Islet precursor cell (in vitro differentiated cells): ENCODE measurements at places on chromosomes 7 and 10.

GRCh38 chr7:84812021-84812420 is 374.8 kb downstream of the SEMA3D start:
- DNase-seq = no peak

DNA sequence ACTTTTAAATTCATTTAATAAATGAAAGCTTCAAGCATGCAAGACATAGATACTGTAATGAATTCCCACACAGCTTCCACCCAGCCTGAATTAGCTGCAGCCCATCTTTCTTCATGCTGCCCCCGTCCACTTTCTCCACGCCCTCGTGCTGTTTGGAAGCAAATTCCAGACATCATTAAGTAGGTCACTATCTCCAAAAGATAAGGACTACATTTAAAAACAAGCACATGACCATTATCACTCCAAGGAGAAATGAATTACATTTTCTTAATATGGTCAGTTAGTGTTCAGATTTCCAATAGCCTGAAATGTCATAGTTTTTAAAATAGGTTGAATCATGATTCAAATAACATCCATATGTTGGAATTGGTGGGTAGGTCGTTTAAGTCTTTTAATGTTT is 24.3 kb downstream of the LMTK2 start:
- DNase-seq = no peak

- DNase-seq = no peak
These were observed 187.7 kb downstream of the GFRA1 start for GRCh38 chr10:116085323-116085722.

DNA sequence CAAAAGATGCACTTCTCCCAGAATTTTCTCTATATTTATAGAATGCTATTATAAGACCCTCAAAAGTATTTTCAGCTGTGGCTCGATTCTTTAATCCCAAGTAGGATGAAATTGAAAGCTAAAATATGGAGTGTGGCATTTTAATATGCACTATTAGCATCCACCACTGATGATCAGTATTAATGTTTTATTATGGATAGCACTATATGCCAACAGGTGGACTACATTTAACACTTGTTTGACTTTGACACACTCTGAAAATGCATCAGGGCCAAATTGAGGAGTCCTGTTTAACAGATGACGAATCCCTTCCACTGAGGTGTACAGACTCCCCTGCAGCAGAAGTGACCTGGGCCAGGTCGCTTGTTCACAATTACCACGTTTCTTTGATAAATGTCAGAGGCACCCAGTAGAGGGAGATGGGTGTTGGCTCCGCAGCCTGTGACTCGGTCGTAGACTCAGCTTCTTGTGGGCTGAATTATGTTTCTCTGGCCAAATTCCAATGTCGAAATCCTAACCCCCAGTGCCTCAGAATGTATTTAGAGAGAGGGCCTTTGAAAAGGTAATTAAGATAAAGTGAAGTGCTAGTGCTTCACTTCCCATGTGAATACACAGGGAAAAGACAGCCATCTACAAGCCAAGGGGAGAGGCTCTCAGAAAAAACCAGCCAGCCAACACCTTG is 48.1 kb downstream of the WIPF3 start:
- peak; percentile 73 for DNase-seq

DNA sequence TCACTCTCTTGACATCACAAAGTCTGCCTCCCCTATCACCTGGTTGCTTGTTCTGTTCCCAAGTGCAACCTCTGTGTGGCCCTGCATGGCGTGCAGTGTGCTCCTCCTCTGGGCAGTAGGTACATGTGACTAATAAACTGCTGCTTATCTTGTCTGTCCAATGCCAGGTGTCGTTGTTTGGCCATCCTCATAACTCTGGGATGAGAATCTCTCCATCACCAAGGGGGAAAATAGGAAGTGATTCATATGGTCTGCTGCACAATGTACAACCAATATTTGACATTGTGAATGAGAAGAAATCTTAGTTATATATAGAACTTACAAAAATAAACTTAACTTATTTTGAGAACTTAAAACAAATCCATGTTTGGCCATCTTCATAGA is 135.2 kb downstream of the INHBA start:
- no peak for DNase-seq

DNA sequence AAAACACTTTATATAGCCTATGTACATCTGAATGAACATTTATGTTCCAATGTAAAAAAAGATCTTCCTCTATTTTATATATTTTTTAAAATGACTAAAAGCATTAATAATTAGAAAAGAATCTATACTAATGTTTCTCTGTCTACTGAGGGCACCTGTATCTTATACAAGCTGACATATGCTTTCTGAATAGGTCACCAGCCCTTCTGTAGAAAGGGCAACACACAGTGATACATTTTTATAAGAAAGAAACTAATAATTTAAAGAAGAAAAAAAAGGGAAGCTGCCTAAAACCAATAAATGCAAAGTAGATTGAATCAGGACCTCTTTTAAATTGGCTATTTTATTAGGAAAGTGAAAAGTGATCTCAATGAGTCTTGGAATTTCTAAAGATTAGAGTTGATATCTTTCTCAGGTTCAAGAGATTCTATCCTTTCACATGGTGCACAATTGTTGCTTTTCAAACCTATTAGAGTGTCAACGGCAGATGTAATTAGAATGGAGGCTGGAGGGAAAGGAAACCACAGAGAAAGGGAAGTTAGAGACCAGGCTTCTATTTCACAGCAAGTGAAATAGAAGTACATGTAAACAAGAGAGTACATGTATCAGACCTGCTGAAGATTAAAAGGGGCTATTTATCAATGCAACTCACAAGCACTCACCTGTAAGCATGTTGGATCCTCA is 6.3 kb downstream of the MTPN start:
- DNase-seq = no peak

DNA sequence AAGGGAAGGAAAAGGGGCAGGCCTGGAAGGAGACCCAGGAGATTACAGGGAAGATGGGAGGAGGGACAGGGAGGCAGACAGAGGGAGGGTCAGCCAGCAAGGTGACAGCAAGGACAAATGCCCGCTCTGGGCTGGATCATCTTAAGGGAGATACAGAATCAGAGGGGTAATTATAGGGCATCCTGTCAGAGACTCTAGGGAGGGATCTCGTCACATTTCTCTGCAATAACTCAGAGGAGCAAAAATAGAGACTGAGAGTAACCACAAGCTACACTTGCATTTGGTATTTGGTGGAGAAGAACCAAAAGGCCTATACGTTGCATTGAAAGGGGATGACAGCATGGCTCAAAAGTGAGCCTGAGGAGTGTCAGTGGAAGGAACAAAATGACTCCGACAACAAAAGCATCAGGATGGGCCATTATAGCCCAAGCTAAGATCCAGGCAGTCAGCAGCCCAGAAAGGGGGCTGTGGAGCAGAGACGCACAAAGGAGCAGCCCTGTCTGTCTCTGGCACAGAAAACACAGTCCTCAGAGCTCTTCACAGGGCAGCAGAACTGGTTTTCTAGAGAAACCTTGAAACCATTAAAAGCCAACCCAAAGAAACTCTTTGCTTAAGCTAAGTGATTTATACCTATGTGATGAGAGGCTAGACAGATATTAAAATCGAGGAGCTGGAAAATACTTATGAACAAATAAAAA is 430.2 kb upstream of the VSTM2A start:
- no peak for DNase-seq

GRCh38 chr7:84529480-84530205 is 335.1 kb upstream of the SEMA3A start:
- peak; percentile 59 for DNase-seq

- no peak for DNase-seq
These were observed 45.8 kb upstream of the PLEKHA1 start for GRCh38 chr10:122328676-122329075.

- no peak for DNase-seq
These were observed 141.8 kb upstream of the LRGUK start for GRCh38 chr7:133985300-133985699.

- DNase-seq = no peak
These were observed 25.4 kb upstream of the GATAD1 start for GRCh38 chr7:92421676-92422435.

DNA sequence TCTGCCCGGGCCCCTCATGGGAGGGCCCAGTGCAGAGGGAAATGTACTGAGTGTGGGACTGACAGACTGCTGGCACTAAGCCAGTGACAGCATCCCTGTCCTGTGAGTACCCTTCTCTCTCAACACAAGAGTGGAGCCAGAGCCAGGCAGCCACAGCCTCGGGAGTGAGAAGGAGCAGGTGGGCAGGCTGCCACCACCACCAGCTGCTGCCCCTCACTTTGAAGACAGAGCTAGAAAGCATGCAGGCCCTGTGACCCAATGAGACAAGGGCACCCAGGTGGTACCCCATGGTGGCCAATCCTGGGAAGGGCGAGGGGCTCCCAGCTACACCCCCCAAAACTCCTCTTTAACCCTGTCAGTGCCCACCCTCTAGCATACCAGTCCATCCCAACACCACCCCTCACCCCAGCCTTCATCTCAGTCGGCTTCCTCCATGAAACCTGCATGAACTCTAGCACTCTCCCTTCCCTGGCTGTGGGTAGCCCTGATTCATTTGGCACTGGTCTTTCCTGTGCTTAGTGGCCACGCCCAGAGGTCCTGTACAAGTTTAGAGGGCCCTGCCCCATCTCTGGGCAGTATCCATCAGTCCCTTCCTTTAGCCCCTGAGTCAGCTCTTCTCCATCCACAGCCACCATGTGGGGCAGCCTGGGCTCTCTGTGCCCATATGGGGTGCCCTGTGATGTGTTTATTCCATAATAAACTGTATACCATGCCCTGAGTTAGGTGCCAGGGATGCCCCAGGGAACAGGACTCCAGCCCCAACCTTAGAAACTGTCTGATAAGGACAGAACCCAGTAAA is 207.0 kb upstream of the ZMIZ1 start:
- DNase-seq = peak; percentile 24

- no peak for DNase-seq
These were observed 35.9 kb upstream of the CACNB2 start for GRCh38 chr10:18104223-18104872.

DNA sequence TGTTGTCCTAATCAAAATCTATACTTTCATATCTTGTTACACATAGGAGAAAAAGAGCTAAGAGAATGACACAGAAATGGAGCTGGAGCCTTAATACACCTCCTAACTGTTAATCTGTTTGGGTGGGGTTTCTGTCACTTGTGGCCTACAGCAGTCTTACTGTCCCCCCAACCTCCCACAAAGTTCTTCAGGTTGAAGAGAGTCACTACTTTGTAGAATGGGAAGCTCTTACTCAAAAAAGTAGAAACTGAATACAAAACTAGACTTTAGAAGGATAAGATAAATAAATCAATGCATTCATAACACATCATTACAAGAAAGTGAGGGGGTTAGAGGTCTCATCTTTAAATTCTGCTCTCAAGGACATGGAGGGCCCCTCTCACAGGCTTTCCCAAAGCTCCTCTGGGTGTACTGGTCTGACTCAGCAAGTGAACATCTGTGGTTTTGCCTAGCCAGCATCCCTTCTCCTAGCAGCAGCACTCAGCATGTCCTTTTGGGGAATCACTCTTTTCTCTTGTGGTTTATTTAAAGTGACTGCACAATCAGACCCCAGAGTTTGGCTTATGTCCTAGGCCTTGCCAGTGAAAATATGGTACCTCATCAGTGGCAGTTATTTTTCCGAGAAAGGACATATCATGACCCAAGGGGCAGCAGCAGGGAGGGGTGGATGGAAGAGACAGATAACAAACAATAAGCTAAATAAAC is 2.0 kb upstream of the BLVRA start:
- no peak for DNase-seq

- no peak for DNase-seq
These were observed 94.4 kb upstream of the COL1A2 start for GRCh38 chr7:94300176-94300835.

DNA sequence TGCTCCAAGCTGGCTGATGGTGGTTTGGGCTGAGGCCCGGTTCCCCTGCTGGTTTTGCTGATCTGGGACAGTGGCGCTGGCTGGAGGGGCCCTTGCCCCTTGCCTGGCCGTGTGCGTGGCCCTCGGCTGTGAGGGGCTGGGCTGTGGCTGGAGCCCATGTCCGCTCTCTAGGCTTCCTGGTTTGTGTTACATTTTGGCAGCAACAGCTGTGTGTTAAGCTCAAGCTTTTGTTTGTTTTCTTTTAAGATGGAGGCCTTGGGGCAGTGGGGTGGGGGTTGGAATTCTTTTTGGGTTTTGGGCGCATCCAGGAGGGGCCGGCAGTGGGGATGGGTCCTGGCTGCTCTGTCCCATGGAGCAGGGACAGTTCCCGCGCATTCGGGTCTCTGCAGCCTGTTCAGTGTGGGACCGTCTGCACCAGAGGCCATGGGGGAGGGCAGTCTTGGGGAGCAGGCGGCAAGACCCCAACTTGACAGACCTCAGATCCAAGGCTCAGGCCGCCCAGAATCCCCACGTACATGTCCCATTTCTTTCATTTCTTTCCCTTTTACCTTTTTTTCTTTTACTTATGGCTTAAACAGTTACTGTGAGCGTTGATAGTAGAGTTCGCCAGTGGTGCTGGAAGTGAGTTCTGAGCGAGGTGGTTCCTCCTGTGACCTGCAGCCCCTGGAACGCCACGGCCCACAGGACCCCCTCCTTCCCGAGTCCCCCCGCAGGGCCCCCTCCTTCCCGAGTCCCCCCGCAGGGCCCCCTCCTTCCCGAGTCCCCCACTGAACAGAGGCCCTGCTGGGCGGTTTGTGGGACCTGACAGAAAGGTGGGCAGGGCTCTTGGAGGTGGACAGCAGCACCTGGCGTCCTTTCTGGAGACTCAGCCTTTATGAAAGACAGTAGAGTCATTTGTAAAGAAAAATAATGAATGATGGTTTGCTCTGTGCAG is 75.3 kb downstream of the INPP5A start:
- DNase-seq = peak; percentile 47

GRCh38 chr10:58806970-58807628 is 294.4 kb downstream of the BICC1 start:
- no peak for DNase-seq

GRCh38 chr10:102281102-102281487 is 35.8 kb downstream of the GBF1 start:
- no peak for DNase-seq
